ENCODE measurements at places on chromosomes 3 and 15.

DNA sequence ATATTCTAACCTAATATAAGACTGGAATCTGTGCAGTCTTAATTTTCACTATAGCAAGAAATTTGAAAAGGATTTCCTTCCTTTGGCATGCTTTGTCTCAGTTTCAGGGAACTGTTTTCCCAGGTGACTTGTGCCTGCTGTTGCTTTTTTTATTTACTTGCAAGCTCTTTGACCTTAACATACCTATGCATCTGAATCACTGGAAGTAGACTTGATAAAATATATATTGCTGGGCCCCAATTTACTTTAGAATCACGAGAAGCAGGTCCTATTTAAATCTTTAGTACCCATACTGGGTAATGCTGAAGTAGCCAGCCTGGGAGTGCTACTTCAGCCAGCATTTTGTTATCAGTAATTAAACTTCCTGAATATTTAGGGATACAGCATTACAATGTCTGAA is 257.9 kb upstream of the ALCAM start:
- no peak for DNase-seq

DNA sequence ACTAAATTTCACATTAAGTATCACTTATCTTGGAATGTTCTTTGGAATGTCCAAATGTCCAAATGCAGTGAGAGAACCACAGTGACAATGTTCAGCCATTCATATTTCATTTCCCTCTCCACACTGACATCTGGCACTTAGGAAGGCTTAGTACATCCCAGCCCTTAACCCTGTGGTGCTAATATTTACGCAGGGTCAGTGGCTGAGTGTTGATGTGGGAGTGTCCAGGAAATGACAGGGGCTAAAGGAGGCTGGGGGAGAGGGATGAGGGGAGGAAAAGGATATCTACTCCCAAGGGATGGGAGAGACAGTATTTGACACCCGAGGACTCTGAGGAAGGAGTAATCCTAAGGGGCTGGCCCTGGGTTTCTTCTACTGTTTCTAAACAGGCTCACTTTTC is 14.1 kb upstream of the CCR4 start:
- no peak for DNase-seq

DNA sequence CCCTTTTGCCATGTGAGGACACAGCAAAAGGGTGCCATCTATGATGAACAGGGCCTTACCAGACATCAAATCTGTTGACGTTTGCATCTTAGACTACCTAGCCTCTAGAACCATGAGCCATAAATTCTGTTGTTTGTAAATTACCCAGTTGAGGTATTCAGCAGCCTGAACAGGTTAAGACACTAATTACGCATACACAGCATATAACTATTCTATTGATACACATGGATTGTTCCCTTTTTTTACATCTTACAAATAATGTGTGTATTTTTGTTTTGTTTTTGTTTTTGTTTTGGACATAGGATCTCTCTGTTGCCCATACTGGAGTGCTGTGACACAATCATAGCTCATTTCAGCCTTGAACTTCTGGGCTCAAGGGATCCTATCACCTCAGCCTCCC is 255.5 kb downstream of the OPA1 start:
- no peak for DNase-seq

GRCh38 chr3:13017361-13018042 is 55.7 kb downstream of the IQSEC1 start:
- no peak for DNase-seq

GRCh38 chr3:193080821-193081365 is 160.1 kb upstream of the PLAAT1 start:
- no peak for DNase-seq

DNA sequence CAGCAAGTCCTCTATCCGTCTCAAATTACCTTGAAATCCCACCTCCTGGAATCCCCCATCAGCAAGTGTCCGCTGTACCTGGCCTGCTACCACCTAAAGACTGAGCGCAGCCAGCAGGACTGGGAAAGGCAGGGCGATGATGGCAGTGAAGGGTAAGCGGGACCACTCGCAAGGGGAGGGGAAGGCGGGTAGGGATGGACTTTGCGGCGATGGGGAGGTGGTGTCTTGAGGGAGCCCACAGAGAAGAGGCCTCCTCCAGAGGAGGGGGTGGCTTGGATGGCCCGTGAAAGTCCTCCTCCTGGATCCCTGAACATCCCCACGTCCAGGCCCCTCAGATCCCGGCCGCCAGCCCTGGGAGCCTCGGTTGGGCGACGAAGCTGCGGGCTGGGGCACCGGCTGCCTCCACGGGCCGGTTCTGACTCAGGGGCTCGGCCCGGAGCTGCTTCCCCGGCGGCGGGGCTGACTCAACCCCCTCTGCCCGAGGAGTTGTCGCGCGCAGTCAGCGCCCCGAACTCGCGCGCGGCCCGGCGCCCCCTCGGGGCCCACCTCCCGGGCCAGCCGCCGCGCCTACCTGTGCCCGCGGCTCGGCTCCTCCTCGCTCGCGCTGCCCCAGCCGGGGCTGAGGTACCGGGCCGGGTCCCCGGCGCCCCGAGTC is 512 bp downstream of the LARP6 start:
- peak; percentile 53 for DNase-seq

All from amniotic stem cell (primary cell).